ENCODE measurements at places on chromosomes 2 and 18.

- no peak for DNase-seq
Observed at GRCh38 chr2:223251656-223252229, 199.8 kb downstream of the KCNE4 start.

GRCh38 chr2:46318579-46319460 is 21.6 kb downstream of the EPAS1 start:
- no peak for DNase-seq

DNA sequence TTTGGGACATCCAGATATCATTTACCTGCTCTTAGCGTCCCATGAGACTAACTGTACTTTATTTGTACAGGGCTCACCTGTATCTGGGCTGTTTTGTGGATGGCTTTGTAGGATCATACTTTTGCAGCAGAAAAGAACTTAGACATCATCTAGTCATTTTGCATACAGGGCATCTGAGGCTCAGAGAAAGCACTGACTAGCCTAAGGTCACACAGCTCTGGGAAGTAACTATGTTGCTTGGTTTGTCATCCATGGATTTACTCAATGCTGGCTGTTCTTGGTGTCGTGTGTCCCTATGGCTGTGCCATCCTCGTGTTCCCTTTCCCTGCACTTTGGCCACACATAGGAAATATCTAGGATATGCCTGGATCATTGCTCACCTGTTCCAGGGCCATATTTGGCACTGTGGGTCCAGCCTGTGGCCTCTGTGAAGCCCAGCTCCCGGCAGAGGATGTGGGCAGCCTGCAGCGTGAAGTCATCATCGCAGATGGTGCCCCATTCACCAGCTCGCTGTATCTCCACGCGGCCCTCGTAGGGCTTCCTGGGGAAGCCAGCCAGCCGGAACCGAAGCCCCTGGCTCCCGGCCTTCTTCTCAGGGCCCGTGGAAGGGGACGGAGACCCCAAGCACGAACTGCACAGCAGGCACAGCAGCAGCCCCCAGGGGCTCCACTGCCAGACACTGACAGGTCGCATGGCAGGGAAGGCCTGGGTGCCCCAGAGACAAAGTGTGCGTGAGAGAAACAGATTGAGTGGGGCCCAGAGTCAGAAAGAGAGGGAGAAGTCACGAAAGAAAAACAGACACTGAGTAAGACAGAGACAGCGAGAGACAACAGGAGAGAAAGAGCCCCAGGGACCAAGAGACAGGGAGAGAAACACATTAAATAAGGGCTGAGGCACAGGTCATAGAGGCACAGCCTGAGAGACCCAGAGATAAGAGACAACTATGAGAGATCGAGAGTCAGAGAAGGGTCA is 1.5 kb downstream of the LOXL3 start:
- DNase-seq: no peak

DNA sequence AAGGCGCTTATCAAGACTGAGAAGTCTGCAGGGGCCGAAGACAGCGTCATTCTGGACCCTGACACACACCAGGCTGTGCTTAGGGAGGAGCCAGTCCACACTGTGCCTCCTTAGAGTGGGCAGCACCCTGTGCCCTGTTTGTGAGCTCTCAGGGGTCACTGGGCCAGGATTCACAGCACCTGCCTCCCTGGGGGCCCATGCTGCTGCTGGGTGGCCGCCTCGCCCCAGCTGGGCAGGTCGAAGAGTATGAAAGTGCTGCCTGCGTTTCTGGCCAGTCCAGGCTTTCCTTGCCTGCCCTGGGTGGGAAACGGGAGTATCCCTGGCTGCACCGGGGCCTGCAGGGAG is 15.4 kb upstream of the GPR55 start:
- no peak for DNase-seq

- DNase-seq: no peak
Observed at GRCh38 chr18:73118121-73118816, 250.5 kb upstream of the NETO1 start.

Data from stimulated activated CD4-positive, alpha-beta T cell treated with anti-CD3 and anti-CD28 coated beads, TNF-alpha, amount 100 ng/mL, for 24 hours (primary cell).